ENCODE measurements at places on chromosomes 7 and 10. TPM values are rescaled to one million over a fixed set of nuclear protein-coding genes. Genes with fewer than 3 reads are reported as not detected.

- no peak for DNase-seq
Observed at GRCh38 chr7:46444256-46444655, 523.2 kb upstream of the IGFBP3 start.

DNA sequence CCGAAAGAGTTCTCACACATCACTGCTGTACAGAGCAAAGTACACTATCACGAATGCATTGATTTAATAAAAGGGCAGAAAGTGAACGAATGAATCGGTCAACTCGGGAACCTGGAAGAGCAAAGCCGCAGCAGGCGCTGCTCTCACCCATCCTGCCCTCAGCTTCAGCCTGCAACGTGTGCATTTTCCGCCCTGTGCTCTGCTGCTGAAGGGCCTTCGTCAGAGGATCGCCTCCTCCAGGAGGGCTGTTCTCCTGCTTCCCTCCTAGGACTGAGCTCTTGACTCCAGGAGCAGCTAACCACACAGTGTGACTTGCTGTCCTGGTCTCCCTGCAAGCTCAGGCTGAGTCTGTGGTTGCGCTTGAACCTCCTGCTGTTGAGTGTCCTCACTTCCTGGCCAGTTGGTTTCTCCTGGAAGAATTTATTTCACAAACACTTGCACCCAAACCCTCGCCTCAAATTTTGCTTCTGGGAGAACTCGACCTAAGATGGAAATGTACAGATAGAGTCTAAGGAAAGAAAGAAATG lies 473.0 kb upstream of the KLF6 start:
- DNase-seq, result no peak

- no peak for DNase-seq
Observed at GRCh38 chr7:71626206-71626605, 494.3 kb downstream of the GALNT17 start.

SOSTDC1 gene
- total RNA-seq, result not detected

DNA sequence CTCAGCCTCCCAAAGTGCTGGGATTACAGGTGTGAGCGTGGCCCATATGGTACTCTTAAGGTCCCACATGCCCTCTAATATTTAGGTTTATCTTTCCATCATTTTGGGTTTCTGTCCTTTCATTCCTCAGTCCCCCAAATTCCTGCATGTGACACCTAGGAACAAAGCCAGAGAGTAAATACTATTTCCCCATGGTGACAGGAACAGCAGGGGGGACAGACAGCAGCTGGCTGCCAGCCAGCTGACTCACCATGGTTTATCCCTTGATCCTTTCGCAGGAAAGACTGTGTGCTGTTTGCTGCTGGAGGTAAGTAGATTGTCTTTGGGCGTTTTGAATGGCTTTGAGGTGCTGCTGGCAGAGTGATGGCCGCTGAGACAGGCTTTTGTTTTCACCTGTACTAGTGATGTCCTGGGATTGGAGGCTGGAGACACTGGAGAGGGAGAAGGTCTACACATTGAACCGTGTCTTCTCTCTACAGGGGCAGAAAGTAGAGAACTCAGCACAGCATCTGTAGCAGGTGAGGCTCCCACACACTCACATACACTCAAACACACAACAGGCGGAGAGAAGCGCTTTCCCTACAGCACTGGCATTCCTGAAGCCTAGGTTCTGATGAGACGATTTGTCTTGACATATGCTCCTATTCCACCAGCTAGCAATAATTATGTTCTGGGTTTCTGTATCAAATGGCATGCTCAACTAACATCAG lies 83.7 kb upstream of the EFCAB10 start:
- DNase-seq, result no peak

- DNase-seq, result no peak
Observed at GRCh38 chr7:81155654-81156373, 237.0 kb upstream of the SEMA3C start.

DNA sequence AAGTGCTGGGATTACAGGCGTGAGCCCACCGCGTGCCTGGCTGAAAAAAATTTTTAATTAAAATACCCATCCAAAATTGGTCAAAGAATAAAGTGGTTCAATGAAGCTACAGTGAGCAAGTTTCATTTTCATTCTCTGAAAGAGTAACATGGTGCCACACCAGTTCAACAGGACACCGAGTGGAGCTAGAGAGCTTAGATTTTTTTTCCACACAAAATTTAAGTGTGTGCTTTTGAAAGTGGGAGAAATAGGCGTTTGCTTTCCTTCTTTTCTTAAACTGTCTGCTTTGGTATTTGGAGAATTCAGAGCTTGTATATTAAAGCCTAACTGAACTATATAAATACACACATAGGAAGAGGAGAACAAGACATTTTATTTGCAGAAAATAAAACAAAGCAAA lies 43.4 kb downstream of the BPGM start:
- DNase-seq, result no peak

DNA sequence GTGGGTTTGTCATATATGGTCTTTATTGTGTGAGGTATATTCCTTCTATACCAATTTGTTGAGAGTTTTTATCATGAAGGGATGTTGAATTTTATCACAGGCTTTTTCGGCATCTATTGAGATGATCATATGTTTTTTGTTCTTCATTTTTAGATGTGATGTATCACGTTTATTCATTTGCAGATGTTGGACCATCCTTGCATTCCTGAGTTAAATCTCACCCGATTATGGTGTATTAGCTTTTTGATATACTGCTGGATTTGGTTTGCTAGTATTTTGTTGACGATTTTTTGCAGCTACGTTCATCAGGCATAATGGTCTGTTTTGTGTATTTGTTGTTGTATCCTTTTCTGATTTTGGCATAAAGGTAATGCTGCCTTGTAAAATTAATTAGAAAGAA lies 311.0 kb downstream of the PTEN start:
- no peak for DNase-seq

- DNase-seq, result no peak
Observed at GRCh38 chr10:27448921-27449320, 55.2 kb upstream of the RAB18 start.

LGI1 gene
- total RNA-seq, result not detected

- DNase-seq, result no peak
Observed at GRCh38 chr7:106592282-106593027, 68.5 kb downstream of the CCDC71L start.

DNA sequence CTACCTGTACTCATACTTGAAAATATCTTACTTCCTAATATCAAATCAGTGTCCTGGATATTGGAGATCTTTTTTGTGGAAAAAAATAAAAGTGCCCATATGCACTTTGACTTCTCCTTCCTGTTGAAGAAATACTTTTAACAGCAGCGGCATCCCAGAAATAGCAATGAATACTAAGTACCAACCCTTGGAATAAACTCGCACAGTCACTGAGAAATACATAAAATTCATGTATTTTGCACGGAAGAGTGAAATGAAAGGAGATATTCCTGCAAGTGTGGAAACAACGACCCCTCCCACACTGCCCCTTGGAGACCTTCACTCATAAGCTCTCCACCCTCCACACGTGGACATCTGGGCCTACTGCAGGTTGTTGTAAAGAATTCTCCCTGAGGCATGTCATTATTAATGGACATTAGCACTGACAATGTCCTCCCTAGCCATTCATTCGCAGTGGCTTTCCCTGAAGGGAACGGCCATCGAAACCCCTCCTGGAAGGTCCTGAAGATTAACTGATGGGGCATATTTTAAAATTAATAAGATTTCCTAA lies 407.6 kb upstream of the PFKP start:
- DNase-seq, result no peak

LCOR gene
- total RNA-seq, result 30.5 TPM

AOC1 gene
- not detected for total RNA-seq

CHN2 gene
- total RNA-seq, result 7.0 TPM

- no peak for DNase-seq
Observed at GRCh38 chr7:99677648-99678045, 2.1 kb downstream of the CYP3A5 start.

RP9 gene
- total RNA-seq, result 10.2 TPM

- no peak for DNase-seq
Observed at GRCh38 chr7:30548845-30549244, 44.2 kb upstream of the GGCT start.

- DNase-seq, result no peak
Observed at GRCh38 chr10:121413951-121414350, 184.3 kb downstream of the FGFR2 start.

- DNase-seq, result no peak
Observed at GRCh38 chr7:129169171-129169671, 19.2 kb upstream of the SMO start.

AKR1C8 gene
- not detected for total RNA-seq

SPDYE5 gene
- not detected for total RNA-seq

- DNase-seq, result no peak
Observed at GRCh38 chr10:18377898-18378297, 237.7 kb downstream of the CACNB2 start.

GRCh38 chr10:103872137-103872931 lies 17.0 kb upstream of the SH3PXD2A start:
- no peak for DNase-seq

DNA sequence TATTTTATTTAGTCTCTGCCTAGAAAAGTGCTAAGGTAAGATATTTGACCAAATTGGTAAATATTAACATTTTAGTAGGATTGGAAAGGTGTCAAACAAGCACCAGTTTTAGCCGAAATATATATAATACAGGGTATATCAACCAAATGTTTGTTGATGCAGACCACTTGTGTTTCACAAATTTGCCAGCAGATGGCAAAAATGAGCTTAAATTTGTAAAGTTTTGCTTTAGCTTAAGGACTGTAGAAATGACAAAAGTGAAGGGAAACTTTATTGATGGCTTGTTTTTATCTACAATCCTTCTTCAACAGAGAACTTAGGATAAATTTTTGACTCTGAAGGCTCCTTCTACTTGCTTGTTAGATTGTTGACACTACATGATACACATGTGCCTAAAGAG lies 4.8 kb upstream of the POLR1F start:
- peak; percentile 36 for DNase-seq

DNA sequence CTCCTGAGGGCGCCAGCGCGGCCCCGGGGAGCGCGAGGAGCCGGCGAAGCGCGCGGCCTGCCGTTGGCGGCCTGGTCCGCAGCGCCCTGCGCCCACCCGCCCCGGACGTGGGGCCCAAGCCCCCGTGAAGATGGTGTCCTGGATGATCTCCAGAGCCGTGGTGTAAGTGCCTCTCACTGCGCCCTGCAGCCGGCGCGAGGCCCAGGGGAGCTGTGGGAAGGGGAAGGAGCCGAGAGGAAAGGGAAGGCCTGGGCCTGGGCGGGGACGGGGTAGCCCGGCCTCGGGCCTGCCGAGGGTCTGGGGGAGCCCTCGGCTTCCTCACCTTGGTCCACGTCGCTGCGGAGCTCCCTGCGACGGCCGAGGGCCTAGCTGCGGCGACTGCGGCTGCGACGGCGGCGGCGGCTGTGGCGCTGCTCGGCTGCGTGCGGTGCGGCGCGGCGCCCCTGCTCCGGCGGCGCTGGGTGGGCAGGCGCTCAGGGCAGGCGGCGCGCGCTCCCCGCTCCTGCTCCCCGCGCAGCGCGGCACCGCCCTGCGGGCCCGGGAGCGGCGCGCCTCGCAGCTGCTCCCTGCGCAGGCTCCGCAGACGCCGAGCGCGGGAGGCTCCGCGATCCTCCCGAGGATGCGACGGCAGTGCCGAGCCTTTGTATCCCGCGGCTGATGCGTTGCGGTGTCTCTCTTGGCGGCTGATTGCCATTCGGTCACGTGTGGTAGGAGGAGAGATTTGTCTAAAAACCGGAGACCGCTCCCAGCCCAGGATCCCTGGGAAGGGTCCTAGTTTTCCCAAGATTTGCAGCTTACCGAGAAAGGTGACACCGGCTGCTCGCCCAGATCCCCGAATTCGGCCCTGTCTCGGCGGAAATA lies 445 bp downstream of the REEP3 start:
- no peak for DNase-seq

DNA sequence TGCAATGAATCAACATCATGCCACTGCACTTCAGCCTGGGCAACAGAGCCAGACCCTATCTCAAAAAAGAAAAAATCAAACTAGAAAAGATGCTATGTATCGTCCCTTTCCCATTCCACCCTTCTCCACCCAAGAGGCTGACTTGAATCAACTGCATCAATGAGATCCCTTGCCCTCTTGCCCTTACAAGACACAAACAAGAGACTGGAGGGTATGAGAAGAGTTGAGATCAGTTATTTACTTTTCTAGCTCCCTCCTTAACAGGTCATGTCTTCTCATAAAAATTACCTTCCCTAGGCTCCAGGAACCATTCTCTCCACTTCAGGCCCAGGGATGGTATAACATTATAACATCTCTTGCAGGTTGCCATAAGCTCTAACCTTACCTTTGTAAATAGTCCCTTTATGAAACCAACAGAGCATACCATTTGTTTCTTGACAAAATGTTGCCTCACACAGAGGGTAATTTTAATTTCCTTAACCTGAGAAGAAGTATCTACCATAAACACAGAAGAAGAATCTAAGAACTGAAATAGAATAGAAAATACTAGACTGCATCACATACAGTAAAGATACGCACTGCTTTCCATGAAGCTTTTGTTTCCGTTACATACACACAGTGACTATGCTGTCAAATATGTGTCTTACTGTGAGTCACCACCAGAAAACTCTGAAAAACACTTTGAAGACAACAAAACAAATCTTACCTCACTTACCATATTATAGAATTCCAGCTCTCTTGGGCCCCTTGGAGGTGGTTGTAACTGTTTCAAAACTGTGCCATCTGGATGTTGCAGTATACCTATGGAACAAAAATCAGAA lies 30.5 kb downstream of the IPMK start:
- DNase-seq, result peak; percentile 80

DNA sequence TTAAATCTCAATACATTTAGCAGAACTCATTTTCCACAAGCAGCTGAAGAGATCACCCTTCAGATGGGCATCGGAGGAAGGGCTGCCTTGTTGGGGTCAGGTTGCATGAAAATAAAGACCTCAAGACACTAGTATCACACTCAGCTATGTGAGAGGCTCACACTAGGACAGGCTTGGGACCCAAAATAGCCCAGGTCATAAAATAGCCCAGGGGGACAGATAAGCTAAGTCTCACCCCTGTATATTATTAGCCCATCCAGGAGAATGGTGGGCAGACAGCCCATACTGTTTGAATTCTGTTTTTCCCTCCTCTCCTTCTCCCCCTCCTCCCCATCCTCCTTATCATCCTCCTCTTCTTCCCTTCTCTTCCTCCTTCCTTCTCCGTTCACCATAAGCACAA lies 415.1 kb upstream of the C7orf33 start:
- no peak for DNase-seq

MPLKIP gene
- 47.2 TPM for total RNA-seq

GRCh38 chr10:75305675-75306074 lies 69.9 kb upstream of the COMTD1 start:
- no peak for DNase-seq

GRCh38 chr10:361203-362081 lies 226.2 kb downstream of the ZMYND11 start:
- no peak for DNase-seq

- DNase-seq, result no peak
Observed at GRCh38 chr10:81081887-81082620, 544.4 kb downstream of the SH2D4B start.

SHLD2 gene
- 13.8 TPM for total RNA-seq

SMKR1 gene
- total RNA-seq, result 2.0 TPM

PLEKHS1 gene
- not detected for total RNA-seq

GRCh38 chr7:117616694-117617093 lies 136.9 kb downstream of the CFTR start:
- DNase-seq, result no peak

RHOBTB1 gene
- 42.7 TPM for total RNA-seq

MRC1 gene
- total RNA-seq, result 23.8 TPM

GRCh38 chr10:108014902-108015177 lies 850.3 kb upstream of the SORCS1 start:
- no peak for DNase-seq

GRCh38 chr10:29063806-29064644 lies 224.8 kb upstream of the LYZL1 start:
- DNase-seq, result no peak

GRCh38 chr10:17001961-17002749 lies 127.5 kb downstream of the CUBN start:
- DNase-seq, result no peak

GRCh38 chr10:123879606-123880257 lies 11.9 kb downstream of the CPXM2 start:
- DNase-seq, result no peak

GRCh38 chr10:67935223-67935622 lies 50.8 kb downstream of the SIRT1 start:
- DNase-seq, result no peak
